Stimulated activated CD4-positive, alpha-beta T cell treated with anti-CD3 and anti-CD28 coated beads, Interleukin-2, amount 100 ng/mL, for 24 hours (primary cell): ENCODE measurements at places on chromosomes 5 and 9.

DNA sequence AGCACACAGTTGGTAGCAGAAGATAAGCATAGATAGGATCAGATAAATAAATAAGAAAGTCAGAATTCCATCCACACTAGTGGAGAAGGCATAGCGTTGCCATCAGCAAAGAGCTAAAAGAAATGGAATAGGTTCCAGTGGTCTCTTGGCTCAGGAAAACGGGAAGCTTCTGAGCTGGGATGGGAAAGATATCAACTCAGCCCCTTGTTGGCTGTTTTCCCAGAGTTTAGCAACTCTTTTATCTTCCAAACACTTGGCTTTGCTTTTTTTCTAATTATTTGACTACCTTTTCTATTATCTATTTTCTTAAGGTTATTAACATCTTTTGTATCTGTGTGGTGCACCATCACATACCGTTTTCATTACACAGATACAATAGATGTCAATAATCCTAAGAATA is 445.7 kb upstream of the TRPC7 start:
- DNase-seq = no peak

- no peak for DNase-seq
These were observed 2.5 kb upstream of the ZNF608 start for GRCh38 chr5:124748687-124749594.

DNA sequence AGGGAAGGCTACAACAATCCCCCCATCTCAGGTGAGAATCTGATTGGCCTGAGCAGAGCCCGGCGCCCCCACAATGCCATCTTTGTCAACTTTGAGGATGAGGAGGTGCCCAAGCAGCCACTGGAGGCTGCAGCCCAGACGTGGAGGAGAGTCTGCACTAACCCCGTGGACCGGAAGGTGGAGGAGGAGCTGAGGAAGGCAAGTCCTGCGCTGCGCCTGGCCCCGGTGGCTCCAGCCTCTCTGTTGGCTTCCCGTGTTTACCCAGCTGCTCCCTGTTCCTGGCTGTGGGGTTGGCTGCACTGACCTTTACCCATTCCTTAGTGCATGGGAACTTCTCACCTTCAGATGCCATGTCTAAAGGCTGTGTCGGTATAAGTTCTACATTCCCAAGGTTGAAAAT is 11.0 kb upstream of the CEL start:
- no peak for DNase-seq

GRCh38 chr5:66796305-66797292 is 200.4 kb downstream of the MAST4 start:
- no peak for DNase-seq

DNA sequence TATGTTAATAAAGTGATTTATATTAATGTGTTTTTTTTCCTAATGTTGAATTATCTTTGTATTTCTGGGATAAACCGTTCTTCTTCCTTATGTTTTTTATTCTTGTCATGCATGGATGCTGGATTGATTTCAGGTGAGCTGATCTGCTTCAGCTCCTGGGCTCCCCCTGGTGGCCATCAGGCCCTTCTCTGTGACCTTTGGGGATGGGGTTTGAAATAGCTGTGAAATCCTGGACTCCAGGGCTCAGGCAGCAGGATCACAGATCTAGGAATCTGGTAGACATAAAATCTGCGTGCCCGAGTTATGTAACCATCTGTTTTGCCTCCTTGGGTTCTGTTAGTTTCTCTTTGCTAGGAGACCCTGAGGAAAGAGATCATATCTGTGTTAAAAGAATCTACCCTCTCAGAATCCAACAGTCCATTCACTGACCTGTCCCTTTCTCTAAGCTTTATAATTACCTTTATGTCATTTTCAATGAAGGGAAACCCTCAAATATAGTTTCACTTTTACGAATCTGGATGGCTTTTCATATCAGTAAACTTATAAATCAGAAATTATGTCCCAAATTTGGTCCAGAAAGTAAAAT is 12.2 kb upstream of the OR13J1 start:
- DNase-seq = peak; percentile 87

- no peak for DNase-seq
These were observed 37.2 kb upstream of the S1PR3 start for GRCh38 chr9:88954066-88954465.

GRCh38 chr9:128161215-128161902 is 1.3 kb downstream of the BBLN start:
- DNase-seq = no peak

GRCh38 chr9:113991714-113992113 is 86.4 kb downstream of the AMBP start:
- DNase-seq = no peak

DNA sequence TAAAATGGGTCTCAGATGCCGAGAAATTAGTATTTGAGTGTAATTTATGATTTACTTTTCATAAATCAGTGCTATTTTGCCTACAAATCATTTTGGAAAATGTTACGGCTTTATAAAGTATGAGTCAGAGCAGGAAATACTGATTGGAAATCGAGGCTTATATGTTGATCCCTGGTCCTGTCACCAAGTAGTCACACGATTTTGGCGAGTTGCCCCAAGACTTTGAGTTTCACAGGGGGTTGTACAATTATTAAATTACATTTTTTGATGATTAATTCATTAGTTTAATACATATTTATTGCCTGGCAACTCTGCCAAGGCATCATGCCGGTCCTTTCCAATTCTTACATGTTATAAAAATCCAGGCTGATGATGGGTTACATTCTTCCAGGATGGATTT is 443.9 kb upstream of the KLF4 start:
- DNase-seq = no peak

DNA sequence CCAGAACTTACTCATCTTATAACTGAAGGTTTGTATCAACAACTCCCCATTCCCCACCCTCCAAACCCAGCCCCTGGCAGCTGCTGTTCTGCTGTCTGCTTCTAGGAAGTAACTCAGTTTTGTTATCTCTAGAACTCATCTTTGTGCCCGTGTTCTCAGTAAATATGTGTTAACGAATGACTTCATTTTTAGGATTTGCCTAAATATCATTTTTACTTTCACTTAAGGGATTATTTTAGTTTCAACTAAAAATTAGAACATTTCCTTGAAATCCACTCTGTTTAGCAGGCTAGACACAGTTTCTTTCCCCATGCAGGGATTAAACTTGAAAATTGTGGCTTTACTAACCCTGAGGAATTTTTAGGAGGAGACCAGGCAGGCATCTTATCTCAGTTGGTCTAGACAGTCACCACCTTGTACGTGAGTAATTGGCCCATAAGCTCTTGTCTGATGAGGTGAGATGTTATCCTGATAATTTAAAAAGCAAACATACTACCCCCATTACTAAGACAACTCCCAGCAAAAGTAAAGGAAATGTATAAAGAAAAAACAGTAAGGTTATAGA is 68.2 kb upstream of the TNFAIP8 start:
- DNase-seq = peak; percentile 61

- DNase-seq = no peak
These were observed 213.0 kb downstream of the ROR2 start for GRCh38 chr9:91736898-91737601.

DNA sequence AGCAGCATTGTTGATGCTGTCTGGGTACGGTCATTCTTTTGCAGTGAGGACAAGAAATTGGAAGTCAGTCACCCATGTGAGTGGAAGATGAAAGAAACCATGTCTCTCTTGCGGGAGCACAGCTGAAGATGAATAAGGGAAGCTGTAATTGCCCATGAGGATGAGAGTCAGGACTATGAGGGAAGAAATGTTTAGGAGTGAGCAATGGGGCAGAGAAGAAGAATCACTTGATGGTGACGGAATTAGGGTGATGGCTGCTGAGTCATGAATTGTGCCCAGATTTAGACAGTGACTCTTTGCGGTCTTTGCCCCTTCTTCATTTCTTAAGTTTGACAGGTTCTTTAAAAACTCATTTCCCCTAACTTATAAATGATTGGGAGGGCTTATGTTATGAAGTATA is 183.3 kb downstream of the MAST4 start:
- DNase-seq = no peak

- DNase-seq = no peak
These were observed 66.0 kb downstream of the KLF4 start for GRCh38 chr9:107423540-107423939.

GRCh38 chr9:99911600-99911999 is 5.1 kb downstream of the STX17 start:
- DNase-seq = no peak

DNA sequence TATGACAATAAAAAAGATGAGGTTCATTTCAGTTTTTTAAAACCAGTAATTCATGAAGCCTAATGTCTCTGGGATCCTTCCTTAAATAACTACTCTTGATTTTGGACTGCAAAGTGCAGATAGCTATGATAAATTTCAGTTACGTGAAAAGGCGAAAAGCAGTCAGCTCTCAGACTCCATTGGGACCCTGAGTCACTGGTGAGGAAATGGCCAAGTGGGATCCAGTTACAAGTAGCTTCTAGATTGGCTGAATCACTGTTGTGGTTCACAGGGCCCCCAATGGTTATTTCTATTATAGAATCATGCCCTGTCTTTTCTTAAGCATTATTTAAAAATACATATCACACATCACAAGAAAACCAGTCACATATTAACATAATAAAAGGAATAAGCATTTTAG is 31.1 kb upstream of the PPP3R2 start:
- no peak for DNase-seq

DNA sequence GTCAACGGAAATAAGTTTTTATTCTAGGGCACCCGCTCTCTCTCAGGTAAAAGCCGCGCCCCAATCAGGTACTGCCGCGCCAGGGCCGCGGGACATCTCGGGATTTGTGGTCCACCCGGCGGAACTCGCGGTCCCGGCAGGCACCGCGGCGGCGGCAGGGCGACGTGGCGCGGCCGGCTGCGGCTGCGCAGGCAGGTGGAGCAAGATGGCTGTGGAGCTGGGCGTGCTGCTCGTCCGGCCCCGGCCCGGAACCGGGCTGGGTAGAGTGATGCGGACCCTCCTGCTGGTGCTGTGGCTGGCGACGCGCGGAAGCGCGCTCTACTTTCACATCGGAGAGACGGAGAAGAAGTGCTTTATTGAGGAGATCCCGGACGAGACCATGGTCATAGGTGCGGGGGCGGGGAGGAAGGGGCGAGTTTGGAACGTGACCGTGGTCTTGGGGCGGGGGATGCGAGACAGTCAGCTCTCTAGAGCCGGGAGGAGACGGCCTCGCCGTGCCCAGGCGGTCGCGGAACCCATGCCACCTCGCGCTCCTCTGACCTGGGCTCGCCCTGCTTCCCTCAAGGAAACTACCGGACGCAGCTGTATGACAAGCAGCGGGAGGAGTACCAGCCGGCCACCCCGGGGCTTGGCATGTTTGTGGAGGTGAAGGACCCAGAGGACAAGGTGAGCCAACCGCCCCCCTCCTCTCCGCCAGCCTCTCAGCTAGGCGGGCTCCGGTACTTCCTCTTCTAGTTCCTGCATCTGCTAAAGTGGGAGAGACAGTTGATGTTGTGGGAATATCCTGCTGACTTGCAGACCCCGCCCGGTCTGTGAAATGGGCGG is at the start of gene TMED9:
Gene TMED9 (plus strand): TSS at position 194 of the 825 bp plus-strand sequence. CDS start 12 bp downstream, at position 206.
- DNase-seq = peak; percentile 90

- DNase-seq = no peak
These were observed 163.9 kb downstream of the ARRDC3 start for GRCh38 chr5:91219091-91219802.

- DNase-seq = no peak
These were observed 161.4 kb upstream of the GNA14 start for GRCh38 chr9:77809552-77809951.

- peak; percentile 51 for DNase-seq
These were observed 494 bp downstream of the CERT1 start for GRCh38 chr5:75510836-75511434.

DNA sequence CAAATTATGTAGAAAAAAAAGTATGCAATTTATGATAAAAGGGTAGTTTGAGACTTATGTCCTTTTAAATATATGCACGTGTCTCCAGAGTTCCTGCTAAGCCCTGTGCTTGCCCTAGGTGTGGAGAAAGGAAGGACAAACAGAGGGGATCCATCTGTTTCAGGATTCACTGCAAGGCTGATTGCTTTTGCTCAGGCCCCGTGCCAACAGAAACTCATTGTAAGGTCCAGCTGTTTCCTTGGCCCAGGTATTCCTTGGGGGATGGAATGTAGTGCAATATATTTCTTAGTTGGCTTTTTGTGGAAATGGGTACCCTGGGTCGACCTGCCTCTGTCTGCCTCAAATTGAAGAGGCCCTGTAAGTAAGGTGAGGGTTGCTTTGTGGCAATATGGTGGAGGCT is 268.6 kb upstream of the CLINT1 start:
- no peak for DNase-seq

DNA sequence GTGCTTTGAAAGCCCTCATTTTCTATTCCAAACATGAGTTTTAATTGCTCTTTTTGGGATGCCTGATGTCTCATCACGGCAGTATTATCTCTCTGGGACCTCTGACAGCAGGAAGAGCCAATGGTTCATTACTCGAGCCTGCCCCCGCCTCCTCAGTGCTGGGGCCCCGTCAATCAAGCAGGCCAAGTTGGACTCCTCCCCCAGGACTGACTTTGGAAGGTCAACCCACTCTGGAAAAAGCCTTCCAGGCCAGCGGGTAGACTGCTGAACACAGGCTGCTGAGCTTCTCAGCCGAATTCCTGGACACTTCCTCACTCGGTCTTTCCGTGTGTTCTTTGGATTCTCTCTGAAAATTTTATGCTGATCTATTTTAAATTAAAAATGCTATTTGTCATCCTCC is 9.5 kb upstream of the BARHL1 start:
- DNase-seq = no peak

GRCh38 chr9:105147110-105147871 is 97.2 kb upstream of the SLC44A1 start:
- DNase-seq = no peak

DNA sequence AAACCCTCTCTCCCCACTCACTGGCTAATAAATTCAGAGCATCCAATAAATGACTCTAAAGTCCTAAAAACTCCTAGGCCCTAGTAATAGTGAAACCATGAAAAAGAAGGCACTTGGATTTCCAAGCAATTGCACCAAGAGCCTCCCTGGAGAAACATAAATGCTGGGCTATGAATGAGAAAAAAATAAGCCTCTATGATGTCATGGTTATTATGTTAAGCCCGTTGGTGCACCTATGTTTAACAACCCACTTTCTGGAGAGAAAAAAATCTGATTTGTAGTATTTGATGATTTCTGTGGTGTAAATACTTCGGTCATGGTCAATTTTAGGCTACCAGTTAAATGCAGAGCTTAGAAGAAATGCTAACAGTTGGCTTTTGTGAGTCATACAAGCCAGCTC is 8.4 kb downstream of the CFAP90 start:
- no peak for DNase-seq

DNA sequence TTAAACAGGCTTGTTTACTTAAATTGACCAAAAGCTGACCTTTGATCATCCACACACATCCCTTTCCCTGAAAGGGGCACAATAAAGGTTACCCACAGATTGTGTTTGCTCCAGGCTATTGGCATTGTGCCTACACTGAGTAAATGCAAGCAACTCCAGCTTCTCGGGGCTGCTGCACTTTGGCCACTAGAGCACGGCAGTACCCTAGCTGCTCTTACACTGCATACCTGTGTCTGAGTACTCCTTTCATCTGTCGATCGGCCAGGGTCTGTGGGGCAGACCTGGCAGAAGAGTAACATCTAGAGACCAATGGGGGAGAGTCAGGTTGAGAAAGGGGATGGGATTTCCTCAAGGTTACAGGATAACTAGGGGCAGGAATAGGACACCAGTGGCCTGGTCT is 281.9 kb upstream of the NMUR2 start:
- DNase-seq = no peak
